Cardiac septum (tissue), 1 donor: ENCODE measurements at places on chromosomes 4 and X. TPM values are rescaled to one million over a fixed set of nuclear protein-coding genes. Genes with fewer than 3 reads are reported as not detected.

Gene KLHL13
- 15.5 TPM for total RNA-seq

Gene PARM1
- total RNA-seq = 74.4 TPM

Gene CFAP47
- not detected for total RNA-seq

Gene SSX3
- not detected for total RNA-seq

Gene PF4V1
- not detected for total RNA-seq

Gene CDX4
- total RNA-seq = not detected

Gene CENPVL2
- not detected for total RNA-seq

Gene MAGEC1
- total RNA-seq = not detected

Gene FREM3
- total RNA-seq = not detected

Gene SUV39H1
- total RNA-seq = 2.5 TPM

Gene CSAG1
- total RNA-seq = not detected

Gene UGDH
- 18.1 TPM for total RNA-seq

Gene SNCA
- total RNA-seq = 33.6 TPM

Gene SPINK2
- total RNA-seq = not detected

Gene ADRA2C
- total RNA-seq = 5.4 TPM

Gene CXCL3
- total RNA-seq = 0.43 TPM

Gene ATP8A1
- total RNA-seq = 22.1 TPM

Gene HGFAC
- 0.38 TPM for total RNA-seq
